CD4-positive, CD25-positive, alpha-beta regulatory T cell (primary cell): ENCODE measurements at places on chromosomes 2 and 18.

DNA sequence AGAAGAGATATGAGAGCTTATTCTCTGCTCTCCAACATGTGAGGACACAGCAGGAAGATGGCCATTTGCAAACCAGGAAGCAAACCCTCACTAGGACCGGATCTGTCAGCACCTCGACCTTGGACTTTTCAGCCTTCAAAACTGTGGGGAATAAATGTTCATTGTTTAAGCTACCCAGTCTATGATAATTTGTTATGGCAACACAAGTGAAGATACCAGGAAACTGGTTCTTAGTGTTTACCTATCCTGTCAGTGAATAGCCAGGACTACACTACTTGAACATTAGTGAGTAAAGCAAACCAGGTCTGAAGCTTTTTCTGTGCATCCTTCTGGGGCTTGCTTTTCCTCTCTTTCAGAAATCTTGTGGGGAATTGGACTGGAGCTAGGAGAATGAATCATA is 44.4 kb upstream of the BARD1 start:
- no peak for DNase-seq

DNA sequence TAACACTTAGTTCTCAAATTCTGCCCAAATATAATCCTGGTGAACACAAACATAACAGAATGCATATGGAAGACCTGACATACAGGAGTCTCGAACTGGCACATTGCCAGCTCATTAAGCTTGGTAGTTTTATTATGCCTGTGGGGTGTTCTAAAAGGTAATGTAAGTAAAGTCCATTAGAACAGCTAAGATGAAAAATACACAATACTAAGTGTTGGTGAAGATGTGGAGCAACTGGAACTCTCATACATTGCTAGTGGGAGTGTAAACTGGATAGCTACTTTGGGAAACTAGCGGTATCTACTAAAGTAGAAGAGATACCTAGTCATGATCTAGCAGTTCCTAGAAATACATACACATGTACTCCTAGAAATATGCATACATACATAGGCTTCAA is 24.3 kb upstream of the RAB10 start:
- no peak for DNase-seq

- no peak for DNase-seq
Observed at GRCh38 chr2:191352536-191352935, 107.3 kb downstream of the MYO1B start.

- DNase-seq: no peak
Observed at GRCh38 chr2:134712299-134712698, 6.5 kb downstream of the TMEM163 start.

DNA sequence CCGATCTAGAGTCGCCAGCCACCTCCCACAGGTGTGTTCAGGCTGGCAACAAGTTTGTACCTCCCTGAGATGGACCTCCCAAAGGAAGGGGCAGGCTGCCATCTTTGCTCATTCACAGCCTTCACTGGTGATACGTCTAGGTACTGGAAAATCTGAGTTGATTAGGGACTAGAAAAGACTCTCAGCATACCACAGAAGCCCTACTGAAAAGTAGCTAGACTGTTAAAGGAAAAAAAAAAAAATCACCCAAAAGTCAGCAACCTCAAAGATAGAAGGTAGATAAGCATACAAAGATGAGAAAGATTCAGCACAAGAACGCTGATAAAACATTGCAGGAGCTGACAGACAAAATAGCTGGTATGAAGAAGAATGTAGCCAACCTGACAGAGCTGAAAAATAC is 128.6 kb upstream of the WDR75 start:
- no peak for DNase-seq

DNA sequence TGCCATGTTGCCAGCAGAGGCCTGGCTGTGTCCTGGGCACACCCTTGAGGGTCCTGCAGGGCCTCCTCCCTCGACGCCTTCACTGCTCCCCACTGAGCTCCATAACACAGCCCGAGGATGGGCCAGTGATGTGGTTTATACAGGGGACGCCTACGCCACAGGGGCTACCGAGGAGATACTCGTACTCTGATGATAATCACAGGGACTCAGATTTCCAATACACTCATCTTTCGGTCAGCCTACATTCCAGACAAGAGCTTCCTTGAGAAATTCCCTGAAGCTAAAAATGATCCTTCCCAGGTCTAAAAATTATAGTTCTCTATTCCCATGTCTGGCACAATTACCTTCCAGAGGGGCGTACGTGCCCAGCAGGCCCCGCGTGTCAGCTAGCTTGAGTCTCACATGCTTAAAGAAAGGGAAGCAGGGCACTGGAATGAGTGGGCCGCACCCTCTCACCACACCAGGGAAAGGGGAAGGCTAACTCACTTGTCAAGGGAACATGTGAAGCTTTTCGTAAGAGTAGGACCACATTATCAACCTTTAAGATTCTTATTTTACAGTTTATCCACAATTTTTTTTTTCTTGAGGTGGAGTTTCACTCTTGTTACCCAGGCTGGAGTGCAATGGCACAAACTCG is 159.5 kb upstream of the NDUFV2 start:
- no peak for DNase-seq

DNA sequence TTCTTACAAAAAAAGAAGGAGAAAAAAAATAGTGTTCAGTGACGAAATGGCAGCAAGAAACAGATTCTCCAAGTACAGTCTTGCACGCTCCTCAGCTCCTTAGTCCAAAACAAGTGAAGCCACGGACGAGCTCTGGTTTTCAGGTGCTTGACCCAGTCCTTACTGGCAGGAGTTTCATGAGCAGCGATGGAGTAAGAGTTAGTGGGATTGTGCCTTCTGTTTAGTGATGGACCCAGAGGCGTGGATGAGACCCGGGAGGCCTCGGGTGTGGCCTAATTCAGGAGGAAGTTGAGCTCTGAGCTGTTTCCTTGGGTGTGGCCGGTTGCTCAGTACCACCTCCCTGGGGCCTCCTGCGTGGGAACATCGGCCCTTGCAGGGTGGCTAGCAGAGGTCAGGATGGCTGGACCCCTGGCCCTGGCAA is 52.0 kb downstream of the KIF5C start:
- no peak for DNase-seq

GRCh38 chr2:189628817-189629530 is 32.3 kb upstream of the ASNSD1 start:
- no peak for DNase-seq

DNA sequence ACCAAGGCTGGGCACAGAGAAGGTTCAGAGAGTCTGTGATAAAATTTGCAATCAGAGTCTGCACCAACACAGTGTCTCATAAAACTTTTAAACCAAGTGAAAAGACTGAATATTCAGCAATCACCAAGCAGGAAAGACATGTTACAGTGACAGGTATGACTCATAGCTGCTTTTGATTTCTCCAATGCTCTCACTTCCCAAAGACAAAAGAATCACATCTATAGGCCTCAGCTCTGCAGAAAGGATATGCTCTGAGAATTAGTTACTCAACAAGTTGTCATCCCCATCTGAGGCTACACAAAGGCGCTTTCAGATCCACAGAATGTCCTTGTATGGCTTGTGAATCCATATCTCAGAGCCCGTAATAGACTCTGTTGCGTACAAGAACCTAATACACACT is 92.5 kb downstream of the KCNF1 start:
- no peak for DNase-seq

DNA sequence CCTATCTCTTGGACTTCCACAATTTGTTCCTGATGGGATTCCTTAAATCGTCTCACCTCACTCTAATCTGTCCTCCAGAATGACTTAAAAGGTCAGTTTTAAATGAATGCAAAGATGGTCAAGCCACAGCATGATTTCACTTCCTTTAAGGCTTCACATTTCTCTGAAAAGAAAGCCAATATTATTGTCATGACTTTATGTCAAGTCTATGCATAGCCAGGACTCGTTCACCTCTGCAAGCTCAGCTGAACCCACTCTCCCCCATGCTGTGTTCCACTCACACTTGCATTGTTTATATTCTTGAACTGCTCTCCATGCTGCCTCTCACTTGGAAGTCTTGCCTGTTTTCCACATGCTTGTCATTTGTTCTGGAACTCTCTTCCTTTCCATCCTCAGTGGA is 298.4 kb upstream of the MMADHC start:
- DNase-seq: no peak

DNA sequence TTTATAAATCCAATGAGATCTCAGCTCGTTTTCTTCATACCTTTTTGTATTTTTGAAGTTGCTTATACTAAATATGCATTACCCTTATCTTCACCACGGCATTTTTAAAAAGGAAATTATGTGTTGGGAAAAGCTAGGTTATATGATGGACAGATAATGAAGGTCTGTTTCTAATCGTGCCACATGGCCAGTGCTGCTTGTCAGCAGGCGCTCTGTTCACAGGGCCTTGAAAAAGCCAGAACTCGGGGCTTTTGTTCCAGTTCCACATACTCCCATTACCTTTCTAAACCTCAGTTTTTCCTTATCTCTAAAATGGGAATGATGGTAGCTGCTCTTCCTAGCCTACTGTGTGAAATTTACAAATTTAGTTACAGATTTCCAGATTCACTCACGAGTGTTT is 42.0 kb downstream of the EPAS1 start:
- DNase-seq: no peak

DNA sequence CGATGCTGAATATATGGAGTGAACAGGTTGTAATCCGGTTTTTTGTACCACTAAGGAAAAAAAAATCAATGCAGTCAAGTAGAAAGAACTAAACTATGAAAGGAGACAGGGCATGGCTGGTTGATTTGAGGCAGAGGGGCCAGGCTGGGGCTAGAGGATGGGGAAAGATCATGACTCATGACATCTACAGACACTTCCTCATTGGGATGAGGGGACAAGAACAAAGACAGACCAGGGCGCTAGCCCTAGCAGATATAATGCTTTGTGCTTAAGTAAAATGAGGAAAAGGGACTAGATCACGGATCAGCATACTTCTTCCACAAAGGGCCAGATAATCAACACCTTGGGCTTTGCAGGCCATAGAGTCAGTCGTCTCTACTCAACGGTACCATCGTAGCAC is 55.8 kb downstream of the ST6GAL2 start:
- DNase-seq: no peak

DNA sequence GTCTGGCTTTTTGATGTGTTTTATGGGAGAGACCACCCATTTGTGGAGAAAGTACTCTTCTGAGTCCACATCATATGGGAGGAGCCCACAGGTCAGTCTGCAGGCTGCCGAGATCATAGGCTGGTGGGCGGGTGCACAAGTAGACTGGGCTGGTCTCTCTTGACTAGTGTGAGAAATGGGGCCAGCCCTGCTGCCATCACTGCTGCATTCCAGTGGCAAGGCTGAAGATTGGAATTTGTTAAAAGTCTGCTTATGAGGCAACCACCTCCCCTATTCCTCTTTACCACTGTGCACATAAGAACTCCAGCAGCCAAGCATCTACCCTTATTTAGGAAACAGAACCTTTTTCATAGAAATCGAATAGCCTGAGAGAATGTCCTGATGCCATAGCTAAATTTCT is 200.7 kb downstream of the DIS3L2 start:
- no peak for DNase-seq

- no peak for DNase-seq
Observed at GRCh38 chr2:174587579-174587978, 10.0 kb downstream of the WIPF1 start.

GRCh38 chr2:60634438-60634837 is 81.0 kb upstream of the BCL11A start:
- no peak for DNase-seq

- DNase-seq: peak; percentile 6
Observed at GRCh38 chr2:206158563-206159345, 490 bp downstream of the NDUFS1 start.

GRCh38 chr2:172031536-172031935 is 31.8 kb downstream of the METAP1D start:
- no peak for DNase-seq

GRCh38 chr2:45114221-45114955 is 105.1 kb upstream of the SIX2 start:
- no peak for DNase-seq

GRCh38 chr2:79580175-79580574 is 67.3 kb downstream of the CTNNA2 start:
- no peak for DNase-seq

DNA sequence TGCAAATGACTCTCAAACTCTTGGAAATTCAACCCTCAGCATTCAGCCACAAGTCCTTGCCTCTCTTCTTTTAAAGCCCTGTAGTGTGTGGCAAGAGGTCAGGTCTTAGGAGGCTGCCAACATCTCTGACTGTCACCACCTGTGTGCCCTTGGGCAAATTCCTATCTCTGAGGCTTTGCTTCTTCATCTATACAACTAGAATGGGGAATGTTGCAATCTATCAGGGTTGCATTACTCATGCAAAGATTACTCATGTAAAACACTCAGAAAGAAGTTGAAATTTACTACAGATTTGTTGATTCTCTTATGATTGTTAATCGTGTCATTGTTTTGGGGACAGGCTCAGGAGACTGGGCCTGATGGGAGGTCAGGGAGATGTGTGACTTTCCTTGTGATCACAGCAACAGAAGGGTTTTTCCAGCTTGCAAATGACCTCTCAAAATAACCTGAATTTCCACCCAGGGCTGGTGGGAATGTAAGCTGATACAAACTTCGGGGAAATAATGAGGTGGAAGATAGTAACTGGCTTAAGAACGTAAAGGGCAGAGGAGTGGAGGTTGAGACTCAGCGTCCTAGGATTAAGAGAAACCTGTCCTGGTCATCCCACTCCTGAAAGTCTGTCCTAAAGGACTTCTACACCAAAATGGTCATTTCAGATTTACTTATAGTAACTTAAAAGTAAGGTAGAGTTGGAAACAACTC is 32.1 kb upstream of the SIGLEC15 start:
- DNase-seq: no peak

GRCh38 chr18:74336656-74337055 is 21.0 kb downstream of the C18orf63 start:
- no peak for DNase-seq

DNA sequence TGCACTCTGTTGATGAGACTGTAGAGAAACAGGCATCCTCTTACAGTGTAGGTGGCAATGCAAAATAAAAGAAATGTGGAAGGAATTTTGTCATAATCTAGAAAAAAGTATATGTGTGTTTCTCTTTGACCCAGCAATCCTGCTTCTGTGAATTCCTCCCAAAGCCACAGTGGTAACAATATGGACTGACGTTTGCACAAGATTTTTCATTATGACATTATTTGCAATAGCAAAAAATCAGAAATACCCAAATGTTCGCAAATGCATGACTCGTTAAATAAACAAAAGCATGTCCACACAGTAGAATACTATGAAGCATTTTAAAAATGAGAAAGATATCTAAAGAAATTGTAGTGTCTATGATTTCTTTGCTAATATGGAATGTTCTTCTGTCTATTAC is 255.2 kb upstream of the NRP2 start:
- DNase-seq: no peak

- no peak for DNase-seq
Observed at GRCh38 chr2:134319596-134320254, 65.9 kb downstream of the MGAT5 start.

DNA sequence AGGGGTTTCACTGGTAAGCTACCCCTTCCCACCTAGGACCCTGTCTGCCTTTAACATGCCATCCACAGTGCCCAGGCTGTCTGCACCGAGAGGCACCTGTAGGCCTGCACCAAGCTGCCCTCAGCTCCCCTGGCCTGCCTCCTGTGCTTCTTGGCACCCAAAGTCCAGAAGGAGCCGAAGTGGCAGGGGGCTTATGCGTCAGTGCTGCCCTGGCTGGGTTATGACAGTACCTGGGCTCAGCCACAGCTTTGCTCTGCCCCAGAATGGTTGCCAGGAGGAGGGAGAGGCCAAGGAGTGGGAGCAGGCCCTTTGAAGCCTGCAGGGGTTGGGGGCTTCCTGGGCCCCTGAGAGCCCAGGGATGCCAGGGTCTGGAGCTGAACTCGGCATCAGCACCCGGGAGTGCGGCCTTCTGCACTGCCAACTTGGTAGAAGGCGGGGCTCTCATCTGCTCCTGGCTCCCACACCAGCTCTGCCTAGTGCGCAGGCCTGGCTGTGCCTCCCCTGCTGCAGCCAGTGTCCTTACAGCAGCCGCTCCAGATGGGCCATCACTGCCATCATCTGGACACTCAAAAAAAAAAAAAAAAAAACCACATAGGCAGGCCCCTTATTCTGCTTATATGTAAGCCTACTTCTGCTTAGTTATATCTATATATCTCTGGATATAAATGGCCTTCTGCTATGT is 155.4 kb downstream of the THSD7B start:
- DNase-seq: no peak
